ENCODE measurements at places on chromosomes 11 and 22.

DNA sequence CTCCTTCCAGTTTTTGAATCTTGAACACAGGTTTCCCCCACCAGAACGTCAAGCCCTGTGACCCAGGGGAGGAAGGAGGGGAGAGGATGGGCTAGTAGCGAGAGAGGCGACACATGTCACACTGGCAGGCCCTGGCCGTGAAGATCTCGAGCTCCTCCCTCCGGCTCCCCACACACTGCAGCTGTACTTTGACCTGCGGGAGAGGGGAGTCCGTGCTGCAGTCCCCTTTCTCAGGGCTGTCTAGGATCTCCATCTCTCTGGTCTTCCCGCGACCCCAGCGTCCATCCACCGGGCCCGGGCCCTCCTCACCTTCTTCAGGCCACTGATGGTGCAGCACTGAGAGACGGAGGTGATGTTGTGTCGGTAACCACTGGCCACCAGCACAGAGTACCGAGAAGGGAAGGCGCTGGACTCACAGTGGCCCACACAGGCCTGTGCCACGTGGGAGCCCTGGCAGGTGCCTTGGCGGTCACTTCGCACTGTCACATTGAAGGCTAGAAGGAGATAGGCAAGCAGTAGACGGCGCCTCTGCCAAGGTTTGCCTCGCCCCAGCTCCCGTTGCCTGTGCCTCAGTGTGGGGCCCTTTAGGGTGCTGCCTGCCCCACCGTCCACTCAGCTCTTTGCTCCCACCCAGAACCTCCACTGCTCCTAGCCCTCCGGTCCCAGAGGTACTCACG, 873 bp downstream of the GPHA2 start:
- DNase-seq, result no peak

- no peak for DNase-seq
These were observed 33.1 kb upstream of the PICALM start for GRCh38 chr11:86101941-86102407.

- no peak for DNase-seq
These were observed 234.5 kb upstream of the TBCEL start for GRCh38 chr11:120789391-120789790.

GRCh38 chr11:35671396-35672127, 9.0 kb downstream of the TRIM44 start:
- DNase-seq, result no peak
